ENCODE measurements at places on chromosomes 13 and 19.

DNA sequence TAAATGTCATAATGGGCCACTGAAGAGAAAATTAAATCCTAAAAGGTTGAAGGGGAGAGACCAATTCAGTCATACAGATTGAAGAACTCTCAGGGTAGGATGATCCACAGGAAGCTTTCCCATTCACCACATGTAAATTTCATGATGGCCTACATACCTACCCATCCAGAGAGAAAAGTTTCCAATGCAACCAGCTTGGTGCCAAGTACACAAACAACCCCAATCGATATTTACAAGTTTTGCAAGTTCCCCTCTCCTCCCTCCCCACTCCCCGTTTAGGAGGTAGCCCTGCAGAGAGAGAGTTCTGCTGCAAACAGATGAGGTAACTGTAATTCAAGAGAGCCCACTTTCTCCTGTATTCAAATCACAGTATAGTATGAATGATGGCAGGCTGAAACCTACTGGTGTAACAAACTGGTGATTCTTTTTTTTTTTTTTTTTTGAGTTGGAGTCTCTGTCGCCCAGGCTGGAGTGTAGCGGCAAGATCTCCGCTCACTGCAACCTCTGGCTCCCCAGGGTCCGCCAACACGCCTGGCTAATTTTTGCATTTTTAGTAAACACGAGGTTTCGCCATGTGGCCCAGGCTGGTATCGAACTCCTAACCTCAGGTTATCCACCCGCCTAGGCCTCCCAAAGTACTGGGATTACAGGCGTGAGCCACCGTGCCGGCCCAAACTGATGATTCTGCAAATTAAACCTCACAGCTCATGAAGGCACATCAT lies 14.4 kb downstream of the FOXO1 start:
- DNase-seq = no peak

- no peak for DNase-seq
These were observed 164.2 kb upstream of the SOX1 start for GRCh38 chr13:111902726-111903125.

DNA sequence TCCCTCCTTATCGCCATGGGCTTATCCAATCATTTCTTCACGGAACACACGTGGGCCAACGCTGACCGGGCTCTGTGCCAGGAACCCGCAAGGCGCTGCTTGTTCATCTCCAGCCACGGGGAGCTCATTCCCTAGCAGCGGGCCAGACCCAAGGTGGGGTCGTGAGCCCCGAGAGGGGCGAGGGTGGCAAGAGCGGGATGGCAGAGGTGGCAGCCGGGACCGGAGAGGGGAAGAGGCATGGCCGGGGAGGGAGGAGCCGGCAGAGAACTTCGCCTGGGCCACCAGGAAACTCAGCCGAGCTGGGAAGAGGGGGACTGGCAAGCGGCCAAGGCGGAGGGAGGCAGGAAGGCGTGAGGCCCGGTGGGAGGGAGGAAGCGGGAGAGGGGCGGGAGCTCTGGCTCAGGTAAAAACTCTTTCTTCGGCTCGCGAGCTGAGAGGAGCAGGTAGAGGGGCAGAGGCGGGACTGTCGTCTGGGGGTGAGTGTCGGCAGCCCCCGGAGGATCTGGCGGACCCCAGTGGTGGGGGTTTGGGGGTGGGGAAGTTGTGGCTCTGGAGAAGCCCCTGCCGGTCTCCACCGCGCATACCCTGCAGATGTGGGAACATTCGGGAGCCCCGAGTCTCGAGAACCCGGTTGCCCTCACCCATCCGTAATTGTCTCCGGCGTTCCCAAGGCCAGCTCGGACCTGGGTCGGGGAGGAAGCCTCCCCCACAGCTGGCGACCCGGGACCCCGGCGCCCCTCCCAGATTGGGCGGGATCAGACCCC lies at the start of gene B3GNT3:
TSS of gene B3GNT3 (plus strand) at position 408 of the 764 bp plus-strand sequence. CDS start 12,670 bp downstream, outside the sequence.
- DNase-seq = no peak

DNA sequence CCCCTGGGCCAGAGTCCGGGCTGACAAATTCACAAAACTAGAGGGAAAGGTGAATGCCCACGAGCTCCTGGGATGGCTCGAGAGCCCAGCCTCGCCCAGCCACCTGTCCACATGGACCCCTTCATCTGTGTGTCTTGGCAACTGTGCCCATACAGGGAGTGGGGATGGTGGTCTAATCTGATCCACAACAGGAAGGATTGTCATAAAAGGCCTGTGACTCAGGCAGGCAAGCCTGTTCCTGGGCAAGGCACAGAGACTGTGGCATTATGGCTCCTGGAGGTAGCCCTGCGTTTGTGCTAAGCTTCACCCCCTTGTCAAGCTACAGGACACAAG lies 20.0 kb downstream of the CAPS start:
- no peak for DNase-seq

- no peak for DNase-seq
These were observed 45.8 kb upstream of the RCBTB2 start for GRCh38 chr13:48578516-48579164.

- no peak for DNase-seq
These were observed 20.1 kb downstream of the STOML3 start for GRCh38 chr13:38970380-38971051.

GRCh38 chr13:50518781-50519201 lies 324.7 kb downstream of the DLEU7 start:
- DNase-seq = no peak

DNA sequence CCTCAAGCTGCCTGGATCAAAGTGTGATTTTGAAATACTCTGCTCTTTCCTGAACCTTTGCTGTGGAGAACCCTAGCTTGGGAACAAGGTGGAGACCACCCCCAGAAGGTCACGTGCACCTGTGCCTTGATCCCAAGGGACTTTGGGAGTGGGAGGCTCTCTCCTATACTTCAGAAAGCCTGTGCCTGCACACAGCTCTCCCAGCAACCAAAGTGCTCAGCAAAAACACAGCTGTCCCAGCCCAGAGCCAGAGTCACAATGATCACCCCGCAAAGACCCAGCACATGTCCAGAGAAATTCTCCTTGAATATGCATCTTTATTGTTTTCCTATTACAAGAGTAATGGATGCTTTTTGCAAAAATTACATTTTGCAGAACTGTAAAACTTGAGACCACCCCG lies 43.4 kb downstream of the TNFRSF19 start:
- DNase-seq = no peak

GRCh38 chr13:48112896-48113755 lies 18.2 kb upstream of the MED4 start:
- DNase-seq = no peak

- DNase-seq = peak; percentile 55
These were observed 501 bp downstream of the GTPBP3 start for GRCh38 chr19:17337675-17338432.

DNA sequence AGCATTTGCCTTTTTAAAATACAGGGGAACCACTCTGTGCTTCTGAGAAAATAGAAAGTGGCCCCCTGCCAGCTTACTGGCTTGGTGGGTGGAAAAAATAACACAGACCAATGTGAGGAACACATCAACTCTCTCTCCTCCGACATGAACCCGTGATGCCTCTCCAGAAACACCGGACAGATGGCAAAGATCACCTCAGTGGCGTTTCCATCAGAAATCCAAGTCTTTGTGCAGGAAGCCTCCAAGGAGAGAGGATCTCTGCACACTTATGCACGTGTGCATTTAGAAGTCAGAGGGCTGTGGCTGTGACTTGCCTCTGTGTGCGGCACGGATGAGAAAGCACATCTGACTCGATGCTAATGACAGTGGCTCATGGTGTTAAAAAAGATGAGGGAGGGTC lies 112.3 kb upstream of the KLF12 start:
- peak; percentile 78 for DNase-seq

GRCh38 chr13:75415694-75416093 lies 66.3 kb downstream of the TBC1D4 start:
- no peak for DNase-seq

DNA sequence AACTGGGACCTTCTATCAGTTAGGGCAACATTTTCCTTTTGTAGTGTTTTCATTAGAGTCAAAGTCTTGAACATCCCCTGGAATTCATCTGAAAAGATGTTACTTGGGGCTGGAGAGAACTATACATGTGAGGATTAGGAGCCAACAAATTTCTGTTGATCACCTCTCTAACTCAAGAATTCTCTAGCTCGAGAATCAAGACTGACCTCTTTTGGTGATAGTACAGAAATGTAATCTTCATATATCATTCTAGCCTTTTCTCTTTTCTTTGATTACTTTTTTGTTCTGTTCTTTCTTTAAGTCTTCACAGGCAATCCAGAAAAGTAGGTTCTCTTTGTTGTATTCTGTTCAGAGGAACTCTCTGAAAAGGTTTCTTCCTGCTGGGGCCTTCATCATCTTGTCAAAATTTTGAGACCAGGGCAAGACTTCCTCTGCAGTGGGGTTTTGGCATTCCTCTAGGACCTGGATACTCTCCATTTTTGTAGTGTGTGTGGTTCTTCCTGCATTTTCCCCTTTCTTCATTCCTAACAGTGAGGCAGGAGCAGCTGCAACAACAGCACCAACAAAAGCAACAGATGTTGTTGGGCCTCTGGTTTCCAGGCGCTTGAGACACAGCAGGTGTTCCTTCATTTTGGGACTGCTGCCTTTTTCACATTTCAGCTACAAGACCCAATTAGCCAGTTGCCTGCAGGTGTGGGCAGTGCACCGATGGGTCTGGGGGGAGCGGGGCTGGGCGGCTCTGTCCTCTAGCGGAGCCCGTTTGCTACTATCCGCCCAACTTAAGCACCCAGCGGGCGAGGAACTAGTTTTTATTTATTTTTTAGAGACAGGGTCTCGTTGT lies 26.2 kb downstream of the ELF1 start:
- no peak for DNase-seq

- no peak for DNase-seq
These were observed 1.9 kb upstream of the VASP start for GRCh38 chr19:45505151-45505995.

GRCh38 chr13:48782429-48782840 lies 128.7 kb downstream of the CYSLTR2 start:
- no peak for DNase-seq

- DNase-seq = peak; percentile 80
These were observed 20.8 kb downstream of the LAIR2 start for GRCh38 chr19:54523403-54523802.

DNA sequence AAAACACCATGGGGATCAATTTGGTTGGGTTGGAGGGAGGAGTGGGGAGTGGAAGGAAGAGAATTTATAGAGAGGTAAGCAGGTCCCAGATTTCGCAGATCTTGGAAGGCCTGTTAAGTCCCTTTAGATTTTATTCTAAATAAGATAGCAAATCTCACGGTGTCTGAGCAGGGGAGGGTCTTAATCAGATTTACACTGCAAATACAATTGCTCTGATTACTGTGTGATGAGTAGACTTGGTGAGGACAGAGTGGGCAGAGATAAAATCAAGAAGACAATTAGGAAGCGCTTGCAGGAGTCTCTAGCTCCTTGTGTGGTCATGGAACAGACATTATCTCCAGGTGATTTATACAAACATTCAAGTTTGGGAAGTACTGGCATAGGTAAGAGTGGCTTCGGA lies 126.0 kb downstream of the GPC6 start:
- no peak for DNase-seq

GRCh38 chr13:113083402-113084061 lies 22.1 kb upstream of the F7 start:
- no peak for DNase-seq

- DNase-seq = no peak
These were observed 214.6 kb downstream of the RBM26 start for GRCh38 chr13:79191501-79191900.

DNA sequence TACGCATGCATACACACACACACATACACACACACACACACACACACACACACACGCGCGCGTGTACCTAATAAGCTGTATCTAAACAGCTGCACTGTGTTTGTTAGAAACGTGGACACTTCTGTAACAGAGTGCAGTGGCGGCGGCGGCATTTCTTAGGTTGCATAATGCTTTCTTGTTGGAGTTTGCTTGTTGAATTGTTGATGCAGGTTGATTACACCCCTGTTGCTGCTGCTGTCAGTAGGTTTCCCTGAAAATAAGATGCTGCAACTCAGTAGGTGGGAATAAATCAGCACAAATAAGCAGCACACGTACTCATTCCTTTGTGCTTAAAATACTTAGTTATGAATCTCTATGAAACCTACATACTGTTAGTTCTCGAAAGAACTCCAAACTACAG lies 479.2 kb downstream of the LIG4 start:
- no peak for DNase-seq

DNA sequence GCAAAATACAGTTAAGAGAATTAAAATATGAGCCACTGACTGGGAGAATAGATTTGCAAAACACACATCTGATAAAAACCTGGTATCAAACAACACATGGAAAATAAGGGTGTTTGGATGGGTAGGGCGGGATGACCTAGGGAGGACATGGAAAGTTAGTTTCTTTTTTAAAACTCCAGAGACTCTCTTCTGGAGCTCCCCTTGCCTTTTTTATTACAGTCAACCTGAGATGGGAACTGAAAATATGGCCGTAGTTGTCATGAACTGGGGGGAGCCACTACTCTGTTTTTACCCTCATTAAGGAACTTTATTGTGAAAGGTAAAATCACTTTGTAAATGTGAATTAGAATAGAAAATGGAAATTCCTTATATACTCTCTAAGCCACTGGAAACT lies 113.0 kb downstream of the ATP11A start:
- DNase-seq = no peak

GRCh38 chr13:100315522-100315921 lies 226.6 kb downstream of the PCCA start:
- DNase-seq = no peak

GRCh38 chr13:25662516-25662915 lies 290.7 kb downstream of the ATP8A2 start:
- no peak for DNase-seq

DNA sequence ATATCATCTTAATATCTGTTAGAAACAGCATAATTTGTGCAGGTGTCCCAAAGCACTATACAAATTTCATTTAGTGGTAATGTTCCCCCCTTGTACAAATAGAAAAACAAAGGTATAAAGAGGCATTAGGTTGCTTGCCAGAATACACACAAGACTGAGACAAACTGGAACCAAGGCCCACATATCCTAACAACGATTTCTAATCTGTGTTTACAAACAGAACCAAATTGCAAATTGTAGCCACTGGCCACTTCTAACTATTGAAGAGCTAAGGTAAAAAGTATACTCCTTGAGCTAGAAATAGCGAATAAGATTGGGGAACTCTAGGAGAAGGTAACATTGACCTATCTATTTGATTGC lies 526.1 kb downstream of the KLF12 start:
- no peak for DNase-seq

- DNase-seq = no peak
These were observed 163.8 kb upstream of the SOX1 start for GRCh38 chr13:111903143-111903542.

DNA sequence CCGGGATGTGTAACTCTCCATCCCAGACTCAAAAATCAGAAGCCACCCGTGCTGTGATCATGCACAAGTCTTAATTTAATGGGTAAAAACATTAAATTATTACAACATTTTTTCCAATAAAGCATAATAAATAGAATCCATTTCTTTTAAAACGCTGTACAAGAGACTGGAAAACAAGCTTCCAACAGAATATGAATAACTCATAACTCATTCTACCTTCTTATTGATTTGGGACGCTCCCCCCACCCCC lies 523 bp upstream of the KRI1 start:
- DNase-seq = no peak

GRCh38 chr13:113117335-113117872 lies 5.2 kb upstream of the F10 start:
- DNase-seq = no peak

Data from activated CD8-positive, alpha-beta T cell treated with anti-CD3 and anti-CD28 coated beads for 36 hours (primary cell).